ENCODE measurements at places on chromosomes 3 and 15. TPM values are rescaled to one million over a fixed set of nuclear protein-coding genes. Genes with fewer than 3 reads are reported as not detected.

GRCh38 chr3:98600412-98601095, 7.1 kb upstream of the CPOX start:
- peaks cover 4% of the 10 kb centered on the region for H3K4me1 ChIP-seq
- no peak overlapping the region for H3K4me3 ChIP-seq
- no peak for DNase-seq
- no peaks in the 10 kb centered on the region for H3K36me3 ChIP-seq
- H3K27me3 ChIP-seq: no peaks in the 10 kb centered on the region

DNA sequence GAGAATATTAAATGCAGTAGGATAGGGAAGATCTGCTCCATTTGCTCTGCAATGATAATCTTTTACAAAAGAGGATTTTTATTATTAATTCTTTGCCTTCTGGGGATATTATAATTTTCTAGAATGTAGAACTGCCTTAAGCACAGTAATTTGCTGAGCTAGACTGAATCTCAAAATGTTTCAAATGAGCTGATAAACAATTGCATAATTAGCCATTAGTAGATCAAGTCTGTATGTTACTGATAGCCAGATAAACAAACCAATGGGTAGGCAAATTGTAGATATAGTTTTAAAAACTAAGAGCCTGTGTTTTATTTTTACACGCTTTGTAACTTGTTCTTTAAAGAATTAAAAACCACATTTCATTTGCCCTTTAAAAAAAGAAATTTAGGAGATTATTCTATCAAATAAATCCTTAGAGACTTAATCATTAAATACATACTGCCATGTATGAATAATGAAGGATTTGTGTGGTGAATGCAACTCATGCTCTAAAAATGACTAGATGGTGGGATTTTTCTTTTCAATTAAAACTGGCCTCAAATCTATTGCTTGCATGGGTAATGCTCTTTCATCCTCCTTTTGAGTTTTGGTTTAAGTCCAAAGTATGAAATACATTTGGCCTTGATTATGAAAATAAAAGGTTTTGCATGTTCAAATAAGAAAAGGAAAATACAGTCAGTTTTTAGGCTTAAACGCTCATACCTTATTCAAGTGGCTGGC, 32.6 kb upstream of the NANOGP8 start:
- no peak for DNase-seq
- no peaks in the 10 kb centered on the region for H3K36me3 ChIP-seq
- H3K27me3 ChIP-seq: no peaks in the 10 kb centered on the region

DNA sequence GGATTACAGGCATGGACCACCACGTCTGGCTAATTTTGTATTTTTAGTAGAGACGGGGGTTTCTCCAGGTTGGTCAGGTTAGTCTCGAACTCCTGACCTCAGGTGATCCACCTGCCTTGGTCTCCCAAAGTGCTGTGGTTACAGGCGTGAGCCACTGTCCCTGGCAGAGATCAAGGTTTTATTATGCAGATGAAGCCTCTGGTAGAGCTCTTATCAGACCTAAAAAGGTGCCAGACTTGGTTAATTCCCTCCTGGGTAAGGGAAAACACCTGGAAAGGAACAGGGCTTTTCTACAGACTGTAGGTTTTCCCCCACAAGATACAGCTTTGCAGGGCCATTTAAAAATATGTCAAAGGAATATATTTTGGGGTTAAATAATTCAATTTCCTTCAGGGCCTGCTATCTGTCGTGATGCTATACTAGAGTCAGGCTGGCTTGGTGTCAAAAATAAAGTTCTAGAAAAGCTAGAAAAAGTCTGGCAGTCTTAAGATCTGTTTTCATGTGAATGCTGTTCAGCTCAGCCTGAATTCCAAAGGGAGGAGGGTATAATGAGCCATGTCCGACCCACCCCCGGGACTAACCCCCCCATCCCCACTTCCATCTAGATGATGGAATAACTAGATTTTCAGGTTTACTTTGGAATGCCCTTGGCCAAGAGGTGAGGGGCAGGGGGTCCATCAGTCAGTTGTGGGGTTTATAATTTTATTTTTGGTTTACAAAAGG, 1.9 kb upstream of the BLOC1S6 start:
- H3K27me3 ChIP-seq: no peaks in the 10 kb centered on the region
- no peaks in the 10 kb centered on the region for H3K36me3 ChIP-seq
- DNase-seq: no peak
- peaks cover 38% of the 10 kb centered on the region for H3K4me1 ChIP-seq

DNA sequence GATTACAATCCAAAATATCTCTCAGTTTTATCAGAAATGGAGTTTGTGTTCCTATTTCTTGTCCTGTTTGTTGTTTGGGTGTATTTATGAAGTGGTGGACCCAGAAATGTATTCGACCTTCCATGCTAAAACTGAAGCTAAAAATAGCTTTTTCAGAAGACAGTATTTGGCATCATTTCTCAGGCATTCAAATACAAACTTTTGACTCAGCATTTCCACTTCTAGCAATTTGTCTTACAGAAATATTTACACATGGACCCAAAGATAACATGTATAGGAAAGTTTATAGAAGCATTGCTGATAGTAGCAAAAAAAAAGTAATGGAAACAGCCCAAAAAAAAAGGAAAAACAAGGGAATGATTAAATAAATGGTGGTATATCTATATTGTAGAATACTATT, 156.3 kb downstream of the HCN4 start:
- H3K36me3 ChIP-seq: no peaks in the 10 kb centered on the region
- H3K4me1 ChIP-seq: no peaks in the 10 kb centered on the region
- H3K27ac ChIP-seq: no peak overlapping the region
- H3K4me3 ChIP-seq: no peak overlapping the region
- H3K27me3 ChIP-seq: no peaks in the 10 kb centered on the region
- no peak for DNase-seq

DNA sequence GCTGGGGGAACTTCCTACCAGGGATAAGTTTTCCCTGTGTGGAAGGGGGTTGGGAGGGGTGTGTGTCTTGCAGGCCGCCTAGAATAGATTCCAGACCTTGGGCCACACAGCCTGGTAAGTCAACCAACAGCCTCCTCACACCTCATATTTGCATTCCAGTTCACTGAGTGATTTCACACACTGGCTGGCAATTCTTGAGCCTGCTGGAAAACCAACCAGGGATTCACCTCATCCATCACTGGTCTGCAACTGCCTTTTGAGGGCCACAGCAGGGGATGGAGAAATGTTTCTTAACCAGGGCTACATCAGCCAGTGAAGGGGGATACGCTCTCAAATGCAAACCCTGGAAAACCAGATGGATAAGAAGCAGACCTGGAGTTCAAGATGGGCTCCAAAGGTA, 2.0 kb downstream of the FSTL1 start:
- H3K27me3 ChIP-seq: peaks cover 5% of the 10 kb centered on the region
- peak overlapping the region; percentile 79 for H3K4me3 ChIP-seq
- peak overlapping the region; percentile 88 for H3K27ac ChIP-seq
- H3K36me3 ChIP-seq: peaks cover 5% of the 10 kb centered on the region

GOLGA8S gene
- total RNA-seq: 0.53 TPM

HESX1 gene
- 0.86 TPM for total RNA-seq

C2CD4A gene
- 0.18 TPM for total RNA-seq
